Germinal center (tissue), 1 donor: ENCODE measurements at places on chromosomes 7 and 10.
A peak's percentile ranks its signal among the peaks of the same experiment; 100 is the strongest.

GRCh38 chr7:97007583-97007861, 2.2 kb downstream of the DLX6 start:
- no peak for DNase-seq

DNA sequence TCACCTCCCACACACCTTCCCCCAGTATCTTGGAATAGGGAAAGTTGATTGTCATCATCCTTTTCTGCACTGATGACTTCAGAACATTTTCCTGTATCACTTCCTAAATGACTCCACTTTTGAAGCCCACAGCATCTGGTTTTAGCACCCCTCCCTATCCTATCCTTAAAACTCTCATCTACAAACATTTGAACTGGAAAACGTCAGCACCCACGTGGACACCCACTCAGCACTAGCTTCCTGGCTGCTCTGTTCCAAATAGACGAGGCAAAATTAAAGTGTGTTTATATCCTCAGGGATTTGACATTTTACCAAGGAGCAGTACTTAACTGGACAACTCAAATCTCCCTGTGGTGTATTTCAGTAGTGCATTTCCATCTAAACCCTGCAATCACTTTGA, 73.9 kb downstream of the REEP3 start:
- no peak for DNase-seq

GRCh38 chr7:94250124-94250523, 144.6 kb upstream of the COL1A2 start:
- DNase-seq = no peak

- DNase-seq = no peak
Measured at GRCh38 chr10:78863140-78863905, 205.4 kb upstream of the ZMIZ1 start.

- DNase-seq = peak; percentile 90
Measured at GRCh38 chr7:76358481-76359110, at the start of gene YWHAG. Gene YWHAG (minus strand): TSS chr7:76358991. CDS start chr7:76358808, 183 bp downstream.

DNA sequence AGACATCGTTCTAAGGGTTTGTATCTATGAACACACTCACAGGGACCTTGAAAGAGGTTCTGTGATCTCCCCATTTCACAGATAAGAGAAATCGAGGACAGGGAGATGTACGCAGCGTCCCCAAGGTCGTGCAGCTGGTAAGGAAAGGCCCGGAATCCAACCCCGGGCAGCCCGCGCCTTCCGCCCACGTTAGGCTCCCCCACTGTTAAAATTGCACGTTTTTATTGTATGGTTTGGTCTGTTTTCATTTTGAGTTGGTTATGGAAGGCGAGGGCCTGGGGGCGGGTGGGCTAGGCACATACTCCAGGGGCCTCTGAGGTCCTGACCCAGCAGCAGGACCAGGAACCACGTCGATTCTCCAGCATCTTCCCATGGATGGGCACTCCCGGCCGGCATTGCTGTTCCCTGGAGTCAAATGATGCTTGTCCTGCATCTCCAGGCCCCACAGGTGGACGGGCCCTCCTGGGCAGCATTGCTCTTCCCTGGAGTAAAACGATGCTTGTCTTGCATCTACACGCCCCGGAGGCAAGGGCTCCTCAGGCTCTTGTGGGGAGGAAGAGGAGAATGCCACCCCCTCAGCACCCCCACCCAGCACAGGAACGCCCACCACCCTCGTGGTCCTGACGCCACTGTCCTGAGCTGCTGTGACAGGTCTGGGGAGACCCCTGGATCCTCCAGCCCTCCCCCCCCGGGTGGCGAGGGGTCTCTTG, 65.9 kb downstream of the PDGFA start:
- DNase-seq = no peak

DNA sequence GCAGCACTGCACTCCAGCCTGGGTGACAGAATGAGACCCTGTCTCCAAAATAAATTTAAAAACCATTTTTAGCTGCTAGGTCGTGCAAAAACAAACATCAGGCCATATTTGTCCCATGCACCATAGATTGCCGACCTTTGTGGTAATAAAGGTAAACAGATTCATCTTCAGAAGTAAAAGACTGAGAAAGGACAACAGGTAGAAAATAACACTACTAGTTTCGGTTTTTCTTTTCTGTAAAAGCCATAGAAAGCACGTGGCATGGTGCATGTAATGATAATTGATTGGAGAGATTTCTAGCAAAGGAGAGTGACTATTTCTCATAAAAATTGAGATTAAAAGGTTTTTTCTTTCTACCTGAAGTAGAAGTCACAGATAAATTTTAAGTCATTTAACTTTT, 93.9 kb downstream of the DNAH11 start:
- no peak for DNase-seq

DNA sequence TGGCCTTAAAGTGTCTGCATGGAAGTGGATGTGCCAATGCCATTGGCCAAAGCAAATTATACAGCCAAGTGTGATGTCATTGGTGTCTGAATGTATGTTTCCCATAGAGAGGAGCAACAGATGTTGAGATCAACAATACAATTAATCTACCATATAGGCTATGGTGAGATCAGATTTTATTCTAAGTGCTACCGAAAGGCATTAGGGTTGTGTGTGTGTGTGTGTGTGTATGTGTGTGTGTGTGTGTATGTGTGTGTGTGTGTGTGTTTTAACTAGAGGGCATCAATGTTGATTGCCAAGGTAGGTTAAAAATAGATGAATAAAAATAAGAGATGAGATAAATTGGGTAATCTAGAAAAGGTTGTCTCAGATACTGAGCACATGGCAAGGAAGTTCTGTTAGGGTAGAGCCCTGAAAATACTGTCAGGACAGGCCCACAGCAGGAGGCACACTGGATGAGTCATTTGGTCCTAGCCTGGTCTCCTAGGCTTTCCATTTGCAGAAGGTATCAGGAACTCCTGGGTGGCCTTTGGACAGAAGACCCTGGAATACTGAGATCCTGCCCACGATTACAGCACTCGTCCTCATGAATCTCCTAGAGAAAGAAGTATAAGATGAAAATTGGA, 446.0 kb upstream of the PODXL start:
- DNase-seq = no peak

DNA sequence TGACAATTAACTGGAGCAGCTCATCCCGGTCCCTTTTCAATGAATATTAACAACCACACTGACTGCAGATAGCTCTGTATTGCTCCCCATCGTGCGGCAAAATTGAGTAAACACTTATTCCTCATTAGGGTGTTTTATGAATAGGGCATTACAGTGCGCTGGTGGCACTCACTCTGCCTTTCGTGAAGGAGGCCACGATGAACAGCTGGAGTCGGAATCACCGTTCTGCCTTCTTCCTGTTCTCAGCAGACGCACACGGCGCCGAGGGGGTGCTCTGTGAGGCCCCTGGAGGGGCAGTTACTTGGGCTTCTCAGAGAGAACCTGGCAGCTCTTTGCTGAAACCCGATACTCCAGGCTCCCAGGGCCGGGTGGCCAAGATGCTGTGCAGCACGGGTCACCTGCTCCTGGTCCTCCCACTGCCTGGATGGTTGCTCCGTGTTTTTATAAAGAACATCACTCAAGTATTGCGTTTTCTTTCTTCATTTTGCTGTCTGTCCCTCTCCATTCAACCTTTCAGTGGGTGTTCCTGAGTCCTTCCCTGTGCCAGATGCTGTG, 241.9 kb downstream of the GLRX3 start:
- no peak for DNase-seq

- no peak for DNase-seq
Measured at GRCh38 chr10:122044045-122044661, 55.2 kb downstream of the TACC2 start.

DNA sequence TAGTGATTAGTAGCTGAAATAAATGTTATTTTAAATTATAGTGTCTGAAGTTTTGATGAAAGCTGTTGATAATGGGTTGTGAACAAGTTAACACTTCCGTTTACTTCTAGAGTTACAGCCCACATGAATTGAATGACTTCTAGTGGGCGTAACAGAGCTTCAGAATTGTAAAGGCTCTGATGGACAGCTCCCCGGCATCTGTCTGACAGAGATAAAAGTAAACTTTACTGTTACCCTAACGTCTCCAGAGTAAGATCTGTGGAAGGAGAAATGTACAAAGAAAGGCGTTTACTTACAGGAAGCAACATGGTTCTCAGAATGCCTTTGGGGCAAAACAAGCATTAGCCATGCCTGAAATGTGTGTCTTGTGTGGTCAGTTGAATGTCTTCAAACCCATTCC, 124.4 kb downstream of the ADARB2 start:
- DNase-seq = no peak

GRCh38 chr7:82152858-82153257, 290.7 kb downstream of the CACNA2D1 start:
- DNase-seq = no peak

GRCh38 chr10:71589617-71590551, 129.7 kb downstream of the C10orf105 start:
- no peak for DNase-seq

GRCh38 chr7:41582116-41582515, 120.8 kb downstream of the INHBA start:
- no peak for DNase-seq

GRCh38 chr10:480498-480927, 209.0 kb downstream of the DIP2C start:
- no peak for DNase-seq

GRCh38 chr10:133308421-133309099, at the start of the genes TUBGCP2 and ZNF511:
Gene TUBGCP2 (minus strand): TSS chr10:133308872. CDS start chr10:133302941, 5,931 bp downstream.
Gene ZNF511 (plus strand): TSS chr10:133308914. CDS start chr10:133308944, 30 bp downstream.
- peak; percentile 86 for DNase-seq

DNA sequence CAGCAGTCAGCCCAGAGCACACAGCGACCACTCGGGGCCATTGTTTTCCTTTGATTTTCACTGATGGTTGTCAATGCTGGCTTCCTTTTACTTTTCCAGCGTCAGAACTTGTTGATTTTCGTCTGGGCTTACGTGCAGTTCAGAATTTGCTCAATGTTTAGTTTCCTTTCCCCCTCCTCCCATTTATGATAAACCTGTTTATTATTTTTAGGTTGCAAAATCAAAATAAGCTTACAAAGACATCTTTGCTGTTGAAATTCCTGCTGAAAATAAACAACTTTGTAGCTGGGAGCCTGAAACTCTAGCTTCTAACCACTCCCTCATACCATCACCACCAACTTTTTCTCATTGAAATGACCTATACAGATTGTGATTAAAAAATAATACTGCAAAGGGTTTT, 83.1 kb upstream of the LYZL1 start:
- no peak for DNase-seq

- no peak for DNase-seq
Measured at GRCh38 chr10:79185067-79185774, 116.5 kb downstream of the ZMIZ1 start.

- peak; percentile 3 for DNase-seq
Measured at GRCh38 chr7:92135052-92135889, 994 bp upstream of the CYP51A1 start.
